GM23248 (cell line): ENCODE measurements at places on chromosomes 7 and 10. TPM values are rescaled to one million over a fixed set of nuclear protein-coding genes. Genes with fewer than 3 reads are reported as not detected.
A peak's percentile ranks its signal among the peaks of the same experiment; 100 is the strongest.

- no peak for DNase-seq
These were observed 42.8 kb downstream of the CDC123 start for GRCh38 chr10:12238821-12239220.

GRCh38 chr7:96045919-96046318 is 273.6 kb downstream of the DYNC1I1 start:
- no peak for DNase-seq

DNA sequence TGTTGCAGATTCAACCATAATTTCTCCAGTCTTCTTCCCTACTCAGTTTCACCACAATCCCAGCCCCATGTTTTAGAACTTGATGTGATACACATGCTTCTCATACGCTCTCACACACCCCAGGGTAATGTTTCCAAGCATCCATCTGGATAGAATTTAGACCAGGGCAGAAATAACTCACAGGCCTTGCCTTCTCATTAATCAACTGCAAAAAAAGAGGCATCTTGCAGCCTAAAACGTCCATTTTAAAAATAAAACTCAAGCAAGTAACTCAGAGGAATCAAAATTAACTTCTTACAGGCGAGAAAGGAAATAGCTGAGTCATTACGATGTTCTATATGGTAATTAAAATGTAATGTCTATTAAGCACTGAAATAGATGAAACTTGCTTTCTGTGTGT is 127.2 kb upstream of the RSU1 start:
- peak; percentile 82 for DNase-seq

The MRLN gene
- not detected in 2 replicates for polyA plus RNA-seq

The WEE2 gene
- polyA plus RNA-seq = not detected in 2 replicates

The KCP gene
- 0.10 TPM in 2 replicates for polyA plus RNA-seq

The HGF gene
- 1.5 and 2.3 TPM in 2 replicates for polyA plus RNA-seq

The VAX1 gene
- polyA plus RNA-seq = not detected in 2 replicates
